ENCODE measurements at places on chromosomes 6 and 20.

GRCh38 chr20:45827030-45827652 lies at the start of gene TNNC2:
Gene TNNC2 (minus strand): TSS chr20:45827312. CDS start chr20:45827248, 64 bp downstream.
- no peaks in the 10 kb centered on the region for H3K36me3 ChIP-seq
- H3K4me1 ChIP-seq: no peaks in the 10 kb centered on the region
- H3K27ac ChIP-seq: no peak within 1 kb of the TSS
- peaks cover 13% of the 10 kb centered on the region for H3K27me3 ChIP-seq

- H3K36me3 ChIP-seq: no peaks in the 10 kb centered on the region
- H3K27ac ChIP-seq: no peak overlapping the region
- no peaks in the 10 kb centered on the region for H3K4me1 ChIP-seq
- DNase-seq: no peak
- no peak overlapping the region for H3K4me3 ChIP-seq
Observed at GRCh38 chr20:51034988-51035656, 12.2 kb upstream of the KCNG1 start.

DNA sequence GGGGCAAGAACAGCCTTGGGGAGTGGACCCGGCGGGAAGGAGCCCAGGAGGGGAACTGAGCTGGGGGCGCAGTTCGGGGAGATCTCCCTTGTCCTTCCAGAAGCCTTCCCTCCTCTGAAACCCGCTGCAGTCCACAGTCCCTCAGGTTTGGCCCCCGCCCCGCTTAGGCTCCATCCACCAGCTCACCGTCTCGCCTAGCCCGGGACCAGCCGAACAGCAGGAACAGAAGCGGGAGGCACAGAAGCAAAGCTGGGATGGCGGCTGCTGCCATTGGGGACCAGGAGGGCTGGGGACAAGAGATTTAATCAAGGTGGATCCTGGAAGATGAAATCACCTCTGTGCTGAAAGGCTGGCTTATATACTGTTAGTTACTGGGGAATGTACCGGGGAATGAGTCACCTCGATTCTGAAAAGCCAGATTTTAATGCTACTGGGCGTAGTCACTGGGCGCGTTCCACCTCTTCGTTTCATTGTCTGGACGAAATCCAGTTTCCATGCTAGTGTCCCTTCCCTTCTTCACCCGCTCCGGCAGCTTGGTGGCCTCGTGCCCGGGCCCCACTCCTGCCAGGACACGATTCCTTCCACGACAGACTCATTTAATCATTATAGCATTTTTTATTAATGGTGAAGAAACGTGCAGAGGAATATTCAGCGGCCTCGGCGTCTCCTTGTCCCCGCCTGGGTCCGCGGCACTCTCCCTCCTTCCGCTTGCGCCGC lies at the start of gene RAET1L:
TSS of gene RAET1L (minus strand) at position 332 of the 717 bp plus-strand sequence. CDS start at position 271, 61 bp downstream.
- H3K36me3 ChIP-seq: no peaks in the 10 kb centered on the region
- H3K27ac ChIP-seq: no peak within 1 kb of the TSS
- H3K27me3 ChIP-seq: peaks cover 10% of the 10 kb centered on the region

- no peak for DNase-seq
- H3K27ac ChIP-seq: no peak overlapping the region
- no peak overlapping the region for H3K4me3 ChIP-seq
- H3K4me1 ChIP-seq: peaks cover 4% of the 10 kb centered on the region
- peaks cover 15% of the 10 kb centered on the region for H3K27me3 ChIP-seq
Observed at GRCh38 chr20:56626367-56627121, 2.6 kb upstream of the TFAP2C start.

DNA sequence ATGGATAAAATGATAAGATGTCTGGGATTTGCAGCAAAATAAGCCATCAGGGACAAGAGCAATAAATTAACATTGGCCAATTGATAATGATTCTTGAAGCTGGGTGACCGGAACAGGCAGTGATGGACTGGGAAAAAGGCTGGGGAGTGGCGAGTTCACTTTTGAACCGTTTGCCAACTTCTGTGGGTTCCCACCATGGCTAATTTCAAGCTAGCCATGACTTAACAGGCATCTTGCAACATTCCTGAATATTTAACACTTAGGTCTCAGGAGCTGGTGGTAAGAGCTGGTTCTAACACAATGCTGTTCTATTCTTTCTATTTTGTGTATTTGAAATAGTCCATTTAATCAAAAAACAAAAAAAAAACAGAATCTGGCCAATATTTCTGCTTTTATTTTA lies 37.6 kb upstream of the CD83 start:
- no peaks in the 10 kb centered on the region for H3K27me3 ChIP-seq
- DNase-seq: no peak
- H3K36me3 ChIP-seq: no peaks in the 10 kb centered on the region

GRCh38 chr6:127710668-127711067 lies 133.7 kb downstream of the C6orf58 start:
- peaks cover 47% of the 10 kb centered on the region for H3K36me3 ChIP-seq
- H3K27me3 ChIP-seq: no peaks in the 10 kb centered on the region
- no peak for DNase-seq
- no peak overlapping the region for H3K27ac ChIP-seq

- H3K36me3 ChIP-seq: no peaks in the 10 kb centered on the region
- H3K4me1 ChIP-seq: peaks cover 24% of the 10 kb centered on the region
- peak; percentile 67 for DNase-seq
- H3K27me3 ChIP-seq: no peaks in the 10 kb centered on the region
- H3K4me3 ChIP-seq: no peak overlapping the region
Observed at GRCh38 chr6:33895296-33895695, 91.5 kb upstream of the MLN start.

DNA sequence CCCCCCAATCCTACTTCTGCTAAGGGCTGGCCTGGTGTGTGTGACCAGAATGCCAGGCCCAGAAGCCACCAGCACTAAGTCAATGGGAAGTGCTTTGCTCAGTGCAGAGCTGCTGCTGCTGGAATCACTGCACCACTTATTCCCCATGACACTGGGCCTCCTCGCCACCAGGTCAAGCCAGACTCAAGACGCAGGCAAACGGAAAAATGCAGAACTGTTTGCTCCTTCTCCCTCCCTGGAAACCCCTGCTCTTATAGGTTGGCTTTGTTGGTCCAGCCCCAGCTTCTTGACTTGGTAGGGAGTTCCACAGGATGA lies 121.9 kb downstream of the PHACTR3 start:
- H3K27me3 ChIP-seq: no peaks in the 10 kb centered on the region
- no peak for DNase-seq
- no peaks in the 10 kb centered on the region for H3K4me1 ChIP-seq
- H3K27ac ChIP-seq: no peak overlapping the region
- no peak overlapping the region for H3K4me3 ChIP-seq

GRCh38 chr20:44129911-44130718 lies 56.9 kb downstream of the JPH2 start:
- H3K4me3 ChIP-seq: no peak overlapping the region
- H3K27ac ChIP-seq: no peak overlapping the region
- no peaks in the 10 kb centered on the region for H3K4me1 ChIP-seq
- no peak for DNase-seq
- no peaks in the 10 kb centered on the region for H3K27me3 ChIP-seq

DNA sequence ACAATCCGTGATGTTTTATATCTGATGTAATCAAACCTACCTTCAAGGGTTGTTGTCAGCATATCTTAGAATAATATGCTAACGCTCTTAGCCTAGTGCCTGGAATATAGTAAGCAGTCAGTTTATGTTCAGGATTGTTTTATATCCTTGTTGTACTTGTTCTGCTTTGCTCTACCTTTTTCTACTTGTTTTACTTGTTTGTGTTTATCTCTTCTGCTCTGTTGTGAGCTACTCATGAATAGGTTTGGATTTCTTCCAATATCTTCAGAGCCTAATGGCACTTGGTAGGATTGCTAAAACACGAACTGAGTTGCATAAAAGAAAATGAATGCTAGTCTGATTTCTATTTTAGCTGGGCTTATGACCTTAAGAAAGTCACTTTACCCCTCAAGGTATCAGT lies 40.1 kb downstream of the DNAH8 start:
- no peaks in the 10 kb centered on the region for H3K27me3 ChIP-seq
- no peak overlapping the region for H3K4me3 ChIP-seq
- H3K36me3 ChIP-seq: no peaks in the 10 kb centered on the region
- no peak for DNase-seq
- H3K27ac ChIP-seq: no peak overlapping the region

GRCh38 chr6:43509984-43510826 lies at the start of gene LRRC73:
Gene LRRC73 (minus strand): TSS chr6:43510346. CDS start chr6:43509785, 561 bp downstream.
- peak; percentile 78 for DNase-seq
- peak within 1 kb of the TSS; percentile 41 for H3K4me3 ChIP-seq
- H3K27me3 ChIP-seq: peaks cover 10% of the 10 kb centered on the region
- H3K4me1 ChIP-seq: peaks cover 24% of the 10 kb centered on the region

DNA sequence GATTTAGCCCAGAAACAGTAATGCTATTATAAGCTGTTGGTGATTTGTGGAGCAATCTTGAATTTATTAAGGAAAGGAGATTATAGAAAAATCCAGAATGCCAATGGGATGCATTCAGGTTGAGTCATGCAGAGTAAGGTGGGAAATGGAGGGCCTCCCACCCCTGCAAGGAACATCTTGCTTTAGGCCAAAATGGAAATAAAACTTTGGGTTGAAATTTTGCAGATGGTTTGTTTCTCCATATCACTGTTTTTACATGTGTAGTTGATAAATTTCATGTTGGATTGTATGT lies 152.4 kb downstream of the BCAS1 start:
- no peaks in the 10 kb centered on the region for H3K36me3 ChIP-seq
- H3K27me3 ChIP-seq: no peaks in the 10 kb centered on the region
- DNase-seq: no peak
- H3K4me3 ChIP-seq: no peak overlapping the region
- H3K27ac ChIP-seq: no peak overlapping the region

DNA sequence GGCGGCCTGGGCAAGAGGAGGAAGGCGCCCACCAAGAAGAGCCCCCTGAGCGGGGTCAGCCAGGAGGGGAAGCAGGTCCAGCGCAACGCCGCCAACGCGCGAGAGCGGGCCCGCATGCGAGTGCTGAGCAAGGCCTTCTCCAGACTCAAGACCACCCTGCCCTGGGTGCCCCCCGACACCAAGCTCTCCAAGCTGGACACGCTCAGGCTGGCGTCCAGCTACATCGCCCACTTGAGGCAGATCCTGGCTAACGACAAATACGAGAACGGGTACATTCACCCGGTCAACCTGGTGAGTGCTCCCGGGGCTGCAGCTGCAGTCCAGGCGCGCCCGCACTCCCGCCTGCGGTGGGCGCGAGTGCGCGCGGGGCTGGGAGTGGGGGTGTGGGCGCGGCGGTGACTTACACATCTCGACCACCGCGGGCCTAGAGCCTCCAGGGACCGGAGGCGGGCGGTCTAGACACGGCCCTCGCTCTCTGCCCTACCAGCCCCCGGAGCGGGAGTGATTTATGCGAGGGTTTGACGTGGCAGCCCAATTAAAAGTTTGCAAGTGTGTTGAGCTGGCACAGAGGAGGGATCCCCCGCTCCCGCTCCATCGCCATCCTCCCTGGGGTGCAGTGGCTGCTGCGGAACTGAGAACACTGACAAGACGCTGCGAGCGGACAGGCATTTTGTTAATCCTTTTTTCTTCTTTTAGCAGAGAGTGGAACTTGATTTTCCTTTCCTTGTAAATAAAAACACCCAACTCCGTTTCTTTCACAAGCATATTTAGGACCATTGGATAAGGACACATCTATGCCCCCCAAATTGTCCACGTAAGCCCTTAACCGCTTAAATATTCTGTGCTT lies 867 bp downstream of the TCF21 start:
- peaks cover 21% of the 10 kb centered on the region for H3K4me1 ChIP-seq
- H3K36me3 ChIP-seq: no peaks in the 10 kb centered on the region
- H3K4me3 ChIP-seq: no peak overlapping the region
- H3K27ac ChIP-seq: no peak overlapping the region
- H3K27me3 ChIP-seq: peaks cover 51% of the 10 kb centered on the region

DNA sequence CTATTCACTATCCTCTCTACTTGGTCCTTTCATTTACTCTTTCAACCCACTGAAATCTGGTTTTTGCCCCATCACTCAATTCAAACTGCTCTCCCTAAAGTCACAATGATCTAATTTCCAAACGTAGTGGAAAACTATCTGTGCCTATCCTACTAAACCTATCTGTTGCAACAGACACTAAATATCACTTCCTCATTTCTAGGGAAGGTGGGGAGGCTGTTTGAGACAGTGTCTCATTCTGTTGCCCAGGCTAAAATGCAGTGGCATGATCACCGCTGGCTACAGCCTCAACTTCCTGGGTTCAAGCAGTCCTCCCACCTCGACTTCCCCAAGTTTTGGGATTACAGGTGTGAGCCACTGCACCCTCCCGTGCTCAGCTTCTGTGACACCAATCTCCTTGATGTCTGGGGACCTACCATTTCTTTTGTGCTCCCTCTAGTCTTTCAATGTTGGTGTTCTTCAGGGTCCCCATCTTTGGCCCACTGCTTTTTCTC lies 8.8 kb downstream of the RANBP9 start:
- no peak for DNase-seq
- H3K27me3 ChIP-seq: no peaks in the 10 kb centered on the region
- H3K27ac ChIP-seq: no peak overlapping the region

DNA sequence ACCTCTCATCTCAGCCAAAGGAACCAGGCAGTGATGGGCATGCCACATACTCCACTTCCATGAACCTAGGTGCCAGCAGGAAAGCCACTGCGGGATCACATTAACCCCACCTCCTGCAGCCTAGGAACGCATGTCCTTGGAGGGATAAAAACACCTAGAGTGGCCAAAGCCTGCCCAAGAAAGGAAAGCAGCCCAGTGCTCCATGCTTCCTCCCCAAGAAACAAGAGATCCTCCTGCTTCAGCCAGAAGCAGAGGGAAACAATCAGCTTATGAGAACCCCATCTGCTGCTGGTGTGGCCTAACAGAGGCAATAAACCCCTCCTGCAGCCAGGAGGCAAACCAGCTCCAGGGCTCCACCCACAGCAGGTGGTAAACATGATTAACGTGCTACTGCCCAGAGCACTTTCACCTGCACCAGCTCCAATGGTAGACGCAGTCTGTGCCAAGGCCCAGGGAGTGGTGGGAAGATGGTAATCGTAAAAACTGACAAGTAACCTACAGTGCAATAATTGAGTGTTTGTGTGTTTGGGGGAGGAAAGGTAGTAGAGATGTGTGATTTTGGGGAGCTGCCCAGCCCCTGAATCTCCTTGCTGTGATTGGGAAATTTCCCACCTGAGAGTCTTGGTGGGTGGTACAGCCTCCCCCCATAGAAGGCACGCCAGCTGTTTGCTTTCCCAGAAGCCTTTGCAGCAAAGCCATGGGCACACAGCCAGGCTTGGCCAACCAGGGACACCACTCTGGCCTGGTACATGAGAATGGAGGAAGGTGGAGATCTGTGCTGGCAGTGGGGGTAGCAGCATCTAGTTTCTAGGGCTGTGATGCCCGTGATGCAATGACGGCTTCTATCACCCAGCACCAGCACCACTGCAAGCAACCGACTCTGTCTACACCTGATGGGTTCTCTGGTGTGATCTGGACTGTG lies 50.6 kb upstream of the TBC1D7 start:
- no peaks in the 10 kb centered on the region for H3K36me3 ChIP-seq
- H3K4me1 ChIP-seq: peaks cover 17% of the 10 kb centered on the region
- DNase-seq: no peak
- no peak overlapping the region for H3K27ac ChIP-seq

DNA sequence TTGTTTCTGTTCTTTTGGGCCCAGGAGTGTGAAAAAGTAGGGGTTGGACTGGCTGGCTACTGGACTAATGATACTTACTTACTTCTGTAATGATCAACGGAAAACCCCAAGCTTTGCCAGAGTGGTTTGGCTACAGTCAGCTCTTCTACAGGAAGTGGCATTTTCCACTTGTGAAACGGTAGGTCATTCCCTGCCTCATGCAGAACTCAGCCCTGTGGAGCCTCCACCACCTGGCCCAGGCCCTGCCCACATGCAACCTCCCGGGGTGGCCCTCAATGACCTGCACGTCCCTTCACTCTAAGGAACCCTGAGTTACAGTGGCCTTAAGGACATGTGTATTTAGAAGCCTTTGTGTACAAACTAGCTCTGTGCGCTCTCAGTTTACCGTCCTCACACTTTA lies 140.4 kb downstream of the DTNBP1 start:
- no peaks in the 10 kb centered on the region for H3K27me3 ChIP-seq
- no peaks in the 10 kb centered on the region for H3K36me3 ChIP-seq
- no peak overlapping the region for H3K4me3 ChIP-seq
- no peak overlapping the region for H3K27ac ChIP-seq
- no peak for DNase-seq
- H3K4me1 ChIP-seq: no peaks in the 10 kb centered on the region
